ENCODE measurements at places on chromosomes 2 and 18.

DNA sequence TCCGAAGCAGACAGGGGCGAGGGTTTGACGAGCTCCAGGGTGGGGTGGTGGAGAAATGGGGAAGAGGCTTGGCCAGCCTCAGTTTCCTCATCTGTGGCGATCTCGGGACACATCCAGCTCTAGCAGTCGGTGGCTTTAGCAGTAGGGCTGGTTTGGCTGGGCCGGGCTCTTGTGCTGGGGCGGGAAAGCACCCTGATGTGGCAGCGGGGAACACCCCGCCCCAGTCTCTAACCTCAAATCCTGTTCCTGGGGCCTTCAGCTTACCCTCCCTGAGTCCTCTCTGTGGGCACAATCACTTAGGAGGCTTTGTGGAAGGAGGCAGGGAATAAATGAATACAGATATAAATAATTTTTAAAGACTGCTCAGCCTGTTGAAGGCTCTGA lies 26.5 kb upstream of the MCFD2 start:
- DNase-seq = no peak

DNA sequence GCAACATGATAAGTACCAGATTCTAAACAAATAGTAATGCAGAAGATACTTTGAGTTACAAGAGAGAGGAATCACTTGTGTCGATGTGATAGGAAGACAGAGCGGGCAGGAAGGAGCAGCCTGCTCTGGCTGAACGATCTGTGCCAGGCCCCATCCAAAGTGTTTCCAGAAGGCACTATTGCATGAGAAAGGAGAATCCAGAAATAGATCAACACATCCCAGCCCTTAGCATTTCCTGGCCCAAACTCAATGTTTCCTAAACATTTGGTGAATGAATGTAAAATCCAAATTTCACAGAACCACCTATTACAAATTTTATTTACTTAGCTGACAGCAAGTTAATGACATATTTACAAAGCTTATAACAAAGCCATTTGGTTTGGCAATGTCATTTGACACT lies 257.2 kb downstream of the TXNL1 start:
- DNase-seq = no peak

DNA sequence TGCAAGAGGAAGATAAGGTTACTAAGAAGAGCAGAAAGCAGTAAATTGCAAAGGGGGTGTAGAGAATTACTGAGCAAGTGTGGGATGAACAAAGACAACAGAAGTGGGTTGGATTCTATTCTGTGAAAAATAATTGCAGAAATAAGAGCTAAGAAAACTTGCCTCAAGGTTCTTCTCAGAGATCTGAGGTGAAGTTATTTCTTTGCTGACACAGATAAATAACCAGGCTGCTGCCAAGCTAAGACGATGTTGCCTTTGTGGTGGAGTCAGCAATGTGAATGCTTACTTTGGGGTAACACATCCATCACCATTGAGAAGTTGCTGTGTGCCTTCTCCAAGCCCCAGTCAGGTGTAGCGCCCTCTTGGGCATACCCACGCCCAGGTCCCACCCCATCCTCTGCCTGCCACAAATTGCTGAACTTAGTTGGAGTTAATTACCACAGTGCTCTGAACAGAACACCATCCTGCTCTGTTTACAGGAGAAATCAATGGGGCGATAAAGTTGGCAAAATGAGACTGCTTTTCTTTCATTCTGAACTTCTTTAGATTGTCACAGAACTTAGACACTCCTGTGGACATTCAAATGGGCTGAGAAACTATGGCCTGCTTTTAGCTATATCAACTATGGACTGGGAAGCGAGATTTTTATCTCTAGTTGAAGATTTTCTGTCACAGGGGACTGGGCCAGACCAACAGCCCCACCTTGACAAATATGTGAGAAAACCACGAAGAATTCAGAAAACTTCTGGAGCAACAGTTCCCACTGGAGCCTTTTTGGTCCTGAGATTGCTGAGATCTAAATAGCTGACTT lies 283.6 kb downstream of the TMX3 start:
- no peak for DNase-seq

- no peak for DNase-seq
These were observed 89.8 kb upstream of the SP3 start for GRCh38 chr2:174054926-174055325.

- DNase-seq = no peak
These were observed 23.4 kb downstream of the OTX1 start for GRCh38 chr2:63073994-63074393.

DNA sequence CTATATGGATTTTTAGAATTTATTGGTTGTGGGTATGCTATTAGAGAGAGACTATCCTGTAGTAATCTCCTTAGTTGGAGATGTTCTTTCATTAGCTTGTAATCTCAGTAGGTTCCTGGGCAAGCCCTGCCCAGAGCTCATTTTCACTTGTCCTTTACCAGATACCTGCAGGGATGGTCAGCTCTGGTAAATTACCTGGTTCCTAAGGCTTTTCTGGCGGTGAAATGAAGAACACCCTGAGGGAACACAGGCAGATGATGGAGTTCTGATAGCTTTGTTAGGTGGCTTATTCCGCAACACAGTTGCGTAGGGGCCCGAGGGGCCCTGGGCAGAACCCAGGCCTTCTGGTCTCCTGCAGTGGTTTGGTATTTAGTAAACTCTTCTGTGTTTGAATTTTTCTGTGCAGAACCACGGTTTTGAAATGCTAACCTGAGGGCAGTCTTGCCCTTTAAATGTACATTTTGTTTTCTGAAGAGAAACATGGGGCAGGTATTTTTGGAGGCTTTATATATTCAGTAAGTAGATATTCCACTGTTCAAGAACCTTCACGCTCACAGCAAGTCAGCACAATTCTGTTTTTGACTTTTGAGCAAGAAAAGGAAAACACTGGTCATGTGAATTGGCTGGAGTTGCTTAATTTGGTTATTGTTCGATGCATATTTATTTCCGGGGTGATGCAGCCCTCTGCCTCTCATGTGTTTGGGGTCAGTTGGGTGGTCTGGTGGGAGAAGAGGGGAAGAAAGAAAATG lies 22.4 kb downstream of the ZNF532 start:
- no peak for DNase-seq

DNA sequence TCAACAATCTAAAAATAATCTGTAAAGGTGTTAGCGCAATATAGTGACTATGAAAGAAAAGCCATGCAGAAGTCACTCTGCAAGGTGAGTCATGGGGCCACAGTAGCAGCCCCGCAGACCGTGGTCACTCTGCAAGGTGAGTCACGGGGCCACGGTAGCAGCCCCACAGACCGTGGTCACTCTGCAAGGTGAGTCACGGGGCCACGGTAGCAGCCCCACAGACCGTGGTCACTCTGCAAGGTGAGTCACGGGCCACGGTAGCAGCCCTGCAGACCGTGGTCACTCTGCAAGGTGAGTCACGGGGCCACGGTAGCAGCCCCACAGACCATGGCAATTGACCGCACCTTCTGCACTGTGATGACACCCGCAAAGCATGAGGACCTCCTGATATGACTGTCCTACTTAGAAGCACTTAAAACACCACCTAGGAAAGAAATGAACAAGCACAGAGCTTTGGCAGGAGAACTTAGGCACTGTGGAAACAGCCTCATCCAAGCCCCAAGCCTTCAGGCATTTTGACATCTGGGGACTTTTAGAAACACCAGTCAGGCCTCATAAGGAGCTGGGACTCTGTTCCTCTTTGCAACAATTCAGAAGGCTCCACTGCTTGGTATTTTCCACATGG lies 70.1 kb downstream of the LDLRAD4 start:
- DNase-seq = no peak
